ENCODE measurements at places on chromosomes 13 and 19.

DNA sequence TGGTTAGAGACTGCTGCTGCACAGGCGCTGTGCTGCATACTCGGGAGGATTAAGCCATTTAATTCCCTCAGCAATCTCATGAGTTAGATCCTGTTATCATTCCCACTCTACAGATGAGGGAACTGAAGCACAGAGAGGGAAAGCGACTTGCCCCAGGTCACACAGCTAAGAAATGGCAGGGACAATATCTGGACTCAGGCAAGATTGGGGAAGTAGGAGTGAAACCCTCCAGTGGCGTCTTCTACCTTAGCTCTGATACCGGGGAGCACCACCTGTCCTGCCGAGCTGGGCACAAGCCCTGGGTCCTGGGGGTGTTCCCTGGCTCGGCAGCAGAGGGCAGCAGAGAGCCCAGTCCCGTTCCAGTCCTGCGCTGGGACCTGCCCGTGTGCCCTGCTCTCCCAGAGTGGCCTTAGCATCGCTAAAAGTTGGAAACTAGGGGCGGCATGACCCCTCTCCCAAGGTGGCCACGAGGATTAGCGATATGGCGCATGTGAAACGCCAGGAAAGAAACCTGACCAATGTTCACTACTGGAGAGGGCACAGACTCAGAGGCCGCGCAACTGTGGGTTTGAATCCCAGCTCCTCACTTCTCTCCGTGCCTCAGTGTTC lies 20.5 kb downstream of the CYTH2 start:
- peak; percentile 79 for DNase-seq

DNA sequence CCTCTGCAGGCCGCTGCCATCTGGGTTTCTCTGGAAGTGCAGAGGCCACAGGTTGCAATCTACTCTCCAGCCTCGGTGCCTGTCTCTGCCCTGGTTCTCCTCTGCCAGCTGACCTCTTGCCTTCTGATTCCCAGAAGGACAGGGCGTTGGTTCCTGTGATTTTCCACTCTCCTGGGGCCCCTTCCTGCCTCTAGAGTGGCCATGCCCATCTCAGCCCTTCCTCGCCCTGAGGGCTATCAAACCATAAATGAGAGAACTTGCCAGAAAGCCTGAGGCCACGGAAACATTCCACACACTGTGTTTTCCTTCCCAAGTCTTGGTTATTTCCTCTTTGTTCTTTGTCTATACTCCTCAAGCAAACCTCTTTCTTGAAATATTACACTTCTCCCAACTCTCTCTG lies 146.2 kb downstream of the SHISA2 start:
- no peak for DNase-seq

- DNase-seq = peak; percentile 36
These were observed 17.8 kb downstream of the POP4 start for GRCh38 chr19:29623726-29624488.

DNA sequence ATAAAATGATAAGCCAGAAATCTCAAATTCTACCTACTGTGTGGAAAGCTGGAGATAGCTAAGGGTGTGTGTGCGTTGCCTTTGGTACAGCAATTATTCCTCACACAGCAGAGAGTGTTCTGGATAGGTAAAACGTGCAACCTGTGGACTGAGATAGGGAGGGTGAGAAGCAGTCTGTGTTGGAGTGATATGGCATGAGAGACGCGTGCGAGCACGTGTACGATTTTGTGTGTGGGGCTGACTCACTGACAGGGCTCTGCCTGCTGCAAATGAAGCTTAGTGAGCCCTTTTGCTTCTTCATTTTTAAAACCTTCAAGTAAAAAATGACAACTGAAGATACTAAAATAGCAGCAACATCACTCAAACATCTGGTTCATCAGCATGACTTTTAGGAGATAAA lies 35.7 kb upstream of the SLC10A2 start:
- no peak for DNase-seq

DNA sequence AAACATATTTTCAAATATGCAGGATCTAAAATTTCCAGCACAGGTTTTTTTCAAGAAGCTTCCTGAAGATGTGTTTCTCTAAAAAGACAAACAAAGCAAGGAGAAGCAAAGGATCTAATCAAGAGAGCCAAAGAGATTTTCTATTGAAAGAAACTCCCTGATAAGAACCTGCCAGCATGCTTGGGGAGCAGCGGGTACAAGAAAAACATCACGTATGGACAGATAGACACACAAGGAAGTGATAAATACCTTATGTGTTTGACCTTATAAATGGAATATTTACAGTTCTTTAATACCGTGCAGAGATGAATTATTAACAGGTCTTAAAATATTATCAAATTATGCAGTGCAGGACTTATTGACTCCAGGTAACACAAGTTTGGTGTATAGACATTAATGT lies 562.1 kb downstream of the DACH1 start:
- no peak for DNase-seq

DNA sequence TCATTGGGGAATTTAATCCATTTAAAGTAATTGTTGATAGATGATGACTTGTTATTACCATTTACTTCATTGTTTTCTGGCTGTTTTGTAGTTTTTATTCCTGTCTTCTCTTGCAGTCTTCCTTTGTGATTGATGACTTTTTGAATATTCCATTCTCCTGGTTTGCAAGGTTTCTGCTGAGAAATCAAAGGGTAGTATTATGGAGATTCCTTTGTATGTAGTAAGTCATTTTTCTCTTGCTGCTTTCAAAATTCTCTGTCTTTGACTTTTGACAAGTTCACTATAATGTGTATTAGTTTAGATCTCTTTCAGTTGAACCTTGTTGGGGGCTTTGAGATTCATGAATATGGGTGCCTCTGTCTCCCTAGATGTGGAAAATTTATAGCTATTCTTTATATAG lies 6.0 kb downstream of the ZNF559 start:
- DNase-seq = no peak

- DNase-seq = no peak
These were observed 4.8 kb upstream of the LGALS7B start for GRCh38 chr19:38784224-38784623.

DNA sequence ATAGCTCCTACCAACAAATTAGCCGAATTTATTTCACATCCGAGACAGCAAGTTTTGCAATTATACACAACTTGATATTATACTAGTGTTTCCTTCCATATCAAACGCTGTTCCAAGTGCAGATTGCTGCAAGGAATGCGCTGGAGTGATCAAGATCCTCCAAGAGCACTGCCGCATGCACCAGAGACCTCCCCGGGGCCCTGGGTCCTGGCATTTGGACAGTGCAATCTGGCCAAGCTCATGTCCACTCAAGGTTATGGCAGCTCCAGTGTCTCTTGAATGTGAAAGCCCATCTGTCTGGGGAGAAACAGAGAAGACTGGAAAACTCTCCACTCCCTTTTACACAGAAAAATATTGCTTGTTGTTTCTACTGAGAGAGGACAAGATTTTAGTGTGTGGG lies 111.9 kb downstream of the HSPH1 start:
- DNase-seq = no peak

- DNase-seq = peak; percentile 36
These were observed at the start of gene MLNR for GRCh38 chr13:49220036-49220855. MLNR (plus strand) TSS chr13:49220338; CDS start chr13:49220338, 0 bp downstream.

DNA sequence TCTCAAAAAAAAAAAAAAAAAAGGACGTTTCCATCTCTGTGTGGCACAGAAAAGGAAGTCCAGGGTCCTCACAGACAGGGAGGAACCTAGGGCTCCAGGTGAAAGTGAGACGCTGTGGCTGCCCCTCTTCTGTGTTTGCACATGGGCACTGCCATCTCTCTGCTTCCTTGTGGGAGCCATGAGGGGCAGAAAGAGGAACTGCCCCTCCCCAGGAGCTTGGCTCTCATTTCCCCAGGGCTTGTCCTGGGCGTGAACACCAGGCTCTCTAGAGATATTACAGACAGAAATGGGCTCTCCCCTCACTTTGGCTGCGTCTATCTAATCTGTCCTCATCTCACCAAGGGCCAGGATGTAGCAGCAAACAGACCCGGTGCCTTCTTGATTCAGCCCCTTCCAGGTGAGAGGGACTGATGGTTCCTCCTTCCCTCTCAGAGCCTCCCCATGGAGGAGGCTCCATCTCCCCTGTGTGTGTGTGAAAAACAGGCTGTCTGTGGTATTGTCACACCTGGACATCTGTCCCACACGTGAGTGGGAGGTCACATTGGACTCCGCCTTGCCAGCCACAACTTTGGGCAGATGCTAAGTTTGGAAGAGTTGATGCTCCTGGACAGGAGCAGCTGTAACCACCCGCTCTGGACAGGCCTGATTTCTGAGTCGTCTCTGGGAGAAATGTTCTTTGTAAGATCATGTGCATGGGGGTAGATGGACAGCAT lies 840 bp upstream of the LILRA4 start:
- no peak for DNase-seq

All from activated gamma-delta T cell treated with Interleukin-2 at 50 U/mL for 16 hours (primary cell).